ENCODE measurements at places on chromosomes 4 and X. TPM values are rescaled to one million over a fixed set of nuclear protein-coding genes. Genes with fewer than 3 reads are reported as not detected.
A peak's percentile ranks its signal among the peaks of the same experiment; 100 is the strongest.

The JAKMIP1 gene
- 1.5 TPM for total RNA-seq

The GLUD2 gene
- total RNA-seq: 0.99 TPM

The PDCL2 gene
- not detected for total RNA-seq

The FGFBP2 gene
- total RNA-seq: not detected

The DCAF12L2 gene
- total RNA-seq: 1.2 TPM

The RHOXF2B gene
- not detected for total RNA-seq

The ETDB gene
- not detected for total RNA-seq

The TGIF2LX gene
- total RNA-seq: not detected

The COL4A6 gene
- total RNA-seq: 16.7 TPM

The MAGEA4 gene
- 0.68 TPM for total RNA-seq

The ASB12 gene
- 0.29 TPM for total RNA-seq

The PNMA6E gene
- not detected for total RNA-seq

The SYNPO2 gene
- 1.1 TPM for total RNA-seq

The CXCL10 gene
- total RNA-seq: not detected

The CENPU gene
- 112 TPM for total RNA-seq

The PHOX2B gene
- total RNA-seq: not detected

GRCh38 chrX:67674741-67675140 lies 130.9 kb downstream of the AR start:
- no peak overlapping the region for H3K4me3 ChIP-seq
- no peak overlapping the region for H3K27ac ChIP-seq
- no peaks in the 10 kb centered on the region for H3K27me3 ChIP-seq
- H3K36me3 ChIP-seq: no peaks in the 10 kb centered on the region

DNA sequence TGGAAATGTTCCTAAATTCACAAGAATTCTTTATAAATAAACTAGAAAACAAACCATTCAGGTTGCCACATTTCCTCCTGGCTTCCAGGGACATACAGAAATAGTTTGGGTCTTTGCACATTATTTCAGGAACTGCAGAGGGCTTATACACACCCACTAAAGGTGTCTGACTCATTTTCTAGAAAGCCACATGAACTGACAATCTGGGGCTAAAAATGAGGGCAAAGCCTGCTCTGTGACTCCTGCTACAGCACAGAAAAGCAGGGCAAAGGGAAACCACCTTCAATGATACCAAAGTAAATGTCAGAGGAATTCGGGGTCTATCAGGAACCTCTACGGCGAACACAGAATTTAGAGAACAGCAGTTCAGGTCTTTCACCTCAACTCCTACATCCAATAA lies 112.2 kb upstream of the MAP3K15 start:
- H3K36me3 ChIP-seq: no peaks in the 10 kb centered on the region
- no peaks in the 10 kb centered on the region for H3K4me1 ChIP-seq
- no peak overlapping the region for H3K27ac ChIP-seq
- DNase-seq: no peak

GRCh38 chr4:106269711-106270110 lies 46.3 kb downstream of the TBCK start:
- no peaks in the 10 kb centered on the region for H3K4me1 ChIP-seq
- no peaks in the 10 kb centered on the region for H3K27me3 ChIP-seq
- peaks cover 5% of the 10 kb centered on the region for H3K36me3 ChIP-seq
- no peak overlapping the region for H3K4me3 ChIP-seq

DNA sequence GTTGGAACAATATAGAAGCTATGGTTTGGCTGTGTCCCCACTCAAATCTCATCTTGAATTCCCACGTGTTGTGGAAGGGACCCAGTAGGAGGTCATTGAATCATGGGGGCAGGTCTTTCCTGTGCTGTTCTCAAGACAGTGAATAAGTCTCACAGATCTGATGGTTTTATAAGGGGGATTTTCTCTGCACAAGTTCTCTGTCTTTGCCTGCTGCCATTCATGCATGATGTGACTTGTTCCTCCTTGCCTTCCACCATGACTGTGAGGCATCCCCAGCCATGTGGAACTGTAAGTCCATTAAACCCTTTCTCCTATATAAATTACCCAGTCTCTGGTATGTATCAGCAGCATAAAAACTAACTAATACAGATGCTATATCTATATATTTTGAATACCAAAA lies 135.2 kb upstream of the EDNRA start:
- H3K27ac ChIP-seq: no peak overlapping the region
- DNase-seq: no peak
- H3K4me1 ChIP-seq: no peaks in the 10 kb centered on the region
- H3K4me3 ChIP-seq: no peak overlapping the region

GRCh38 chr4:168488869-168489274 lies 8.0 kb upstream of the PALLD start:
- H3K27me3 ChIP-seq: no peaks in the 10 kb centered on the region
- H3K4me3 ChIP-seq: no peak overlapping the region
- H3K36me3 ChIP-seq: 0 out of 2 replicates have a peak, but pooled peaks cover 4% of the 10 kb centered on the region

DNA sequence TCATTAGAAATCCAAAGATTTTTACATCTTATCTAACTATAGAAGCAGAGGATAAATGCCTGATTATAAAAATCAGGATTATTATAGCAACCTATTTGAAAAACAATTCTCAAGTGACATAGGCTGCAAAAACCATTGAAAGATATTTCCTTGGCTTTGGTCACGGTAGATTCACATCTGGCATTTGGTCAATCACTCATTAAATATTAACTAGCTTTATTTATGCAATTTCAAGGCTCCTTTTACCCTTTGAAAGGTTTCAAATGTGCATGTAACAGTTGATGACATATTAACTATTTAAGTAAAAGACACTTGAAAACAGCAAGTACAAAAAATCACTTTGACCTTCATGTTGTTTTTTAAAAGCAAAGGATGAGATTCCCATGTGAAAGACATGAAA lies 98.1 kb downstream of the MMRN1 start:
- no peaks in the 10 kb centered on the region for H3K27me3 ChIP-seq
- peaks cover under 1% of the 10 kb centered on the region for H3K36me3 ChIP-seq
- no peak for DNase-seq
- no peaks in the 10 kb centered on the region for H3K4me1 ChIP-seq
- no peak overlapping the region for H3K27ac ChIP-seq
- H3K4me3 ChIP-seq: no peak overlapping the region

DNA sequence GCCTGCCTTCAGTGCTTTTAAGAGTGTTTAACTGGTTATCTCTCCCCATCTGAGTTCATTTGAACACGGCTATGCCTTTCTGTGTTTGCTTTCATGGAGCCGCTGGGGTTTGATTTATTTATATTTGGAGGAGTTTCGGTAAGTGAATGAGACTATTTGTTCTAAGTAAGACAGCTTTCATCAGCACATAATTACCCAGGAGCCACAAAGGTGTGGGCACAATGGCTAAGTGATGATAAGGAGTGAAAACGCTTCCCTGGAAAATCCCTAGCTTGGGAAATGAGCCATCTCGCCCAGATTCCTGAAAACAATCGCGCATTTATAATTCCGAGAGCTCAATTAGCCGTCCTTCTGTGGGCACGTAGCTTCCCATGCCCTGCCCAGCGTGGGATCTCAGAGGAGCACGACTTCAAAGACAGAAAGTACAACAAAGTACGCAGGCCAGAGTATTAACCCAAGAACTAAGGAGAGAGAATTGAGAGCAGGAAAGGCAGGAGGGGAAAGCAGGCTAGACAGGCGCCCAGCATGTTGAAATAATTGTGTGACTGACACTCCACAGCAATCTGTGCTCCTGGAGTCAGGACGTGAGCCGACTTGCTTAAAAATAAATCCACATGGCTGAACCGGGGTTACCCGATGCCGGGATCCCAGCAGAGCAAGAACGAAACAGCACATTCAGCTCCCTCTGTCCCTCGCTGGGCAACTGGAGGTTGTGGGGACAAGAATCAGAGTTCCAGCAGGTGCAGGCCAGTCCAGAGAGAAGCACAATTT lies 99.0 kb downstream of the DHRSX start:
- no peak overlapping the region for H3K27ac ChIP-seq
- H3K4me3 ChIP-seq: no peak overlapping the region

DNA sequence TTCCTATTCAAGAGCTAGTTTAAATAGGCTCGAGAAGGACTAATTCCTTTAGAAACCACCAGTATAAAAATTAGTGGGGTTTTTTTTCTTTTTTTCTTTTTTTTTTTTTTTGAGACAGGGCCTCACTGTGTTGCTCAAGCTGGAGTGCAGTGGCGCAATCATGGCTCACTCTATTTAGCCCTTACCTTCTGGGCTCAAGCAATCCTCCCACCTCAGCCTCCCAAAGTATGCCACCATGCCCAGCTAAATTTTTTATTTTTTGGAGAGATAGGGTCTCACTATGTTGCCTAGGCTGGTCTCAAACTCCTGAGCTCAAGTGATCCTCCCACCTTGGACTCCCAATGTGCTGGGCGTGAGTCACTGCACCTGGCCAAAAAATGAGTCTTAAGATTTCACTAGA lies 52.8 kb downstream of the APOO start:
- H3K4me3 ChIP-seq: no peak overlapping the region
- no peaks in the 10 kb centered on the region for H3K4me1 ChIP-seq
- no peaks in the 10 kb centered on the region for H3K27me3 ChIP-seq
- DNase-seq: no peak
- no peak overlapping the region for H3K27ac ChIP-seq
- H3K36me3 ChIP-seq: peaks cover 37% of the 10 kb centered on the region

- DNase-seq: no peak
- H3K4me1 ChIP-seq: no peaks in the 10 kb centered on the region
- H3K36me3 ChIP-seq: no peaks in the 10 kb centered on the region
- H3K27me3 ChIP-seq: no peaks in the 10 kb centered on the region
- H3K27ac ChIP-seq: no peak overlapping the region
Observed at GRCh38 chrX:132093239-132093860, 34.5 kb downstream of the FRMD7 start.

DNA sequence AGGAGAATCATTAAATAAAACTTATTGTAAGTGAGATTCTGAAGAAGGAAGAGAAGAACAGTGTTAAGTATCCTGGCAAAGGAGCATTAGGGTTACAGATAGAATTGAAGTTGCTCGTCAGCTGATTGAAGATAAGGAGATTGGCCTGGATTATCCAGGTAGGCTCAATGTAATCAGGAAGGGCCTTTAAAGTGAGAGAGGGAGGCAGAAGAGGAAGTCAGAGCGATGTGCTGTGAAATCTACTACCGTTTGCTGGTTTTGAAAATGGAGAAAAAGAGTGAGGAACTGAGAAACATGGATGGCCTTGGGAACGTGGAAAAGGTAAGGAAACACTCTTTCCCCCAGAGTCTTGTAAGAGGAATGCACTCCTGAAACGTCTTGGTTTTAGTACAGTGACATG lies 245.7 kb downstream of the ANTXR2 start:
- H3K27ac ChIP-seq: no peak overlapping the region
- no peaks in the 10 kb centered on the region for H3K4me1 ChIP-seq
- no peaks in the 10 kb centered on the region for H3K27me3 ChIP-seq
- no peak overlapping the region for H3K4me3 ChIP-seq
- DNase-seq: no peak
- H3K36me3 ChIP-seq: no peaks in the 10 kb centered on the region

GRCh38 chr4:100882661-100883060 lies 364.8 kb upstream of the EMCN start:
- no peak overlapping the region for H3K27ac ChIP-seq
- no peak overlapping the region for H3K4me3 ChIP-seq
- no peaks in the 10 kb centered on the region for H3K27me3 ChIP-seq
- H3K4me1 ChIP-seq: no peaks in the 10 kb centered on the region

- H3K36me3 ChIP-seq: no peaks in the 10 kb centered on the region
- no peak overlapping the region for H3K4me3 ChIP-seq
- H3K4me1 ChIP-seq: peaks cover 3% of the 10 kb centered on the region
- no peak overlapping the region for H3K27ac ChIP-seq
Observed at GRCh38 chr4:16617435-16617834, 281.0 kb downstream of the LDB2 start.

DNA sequence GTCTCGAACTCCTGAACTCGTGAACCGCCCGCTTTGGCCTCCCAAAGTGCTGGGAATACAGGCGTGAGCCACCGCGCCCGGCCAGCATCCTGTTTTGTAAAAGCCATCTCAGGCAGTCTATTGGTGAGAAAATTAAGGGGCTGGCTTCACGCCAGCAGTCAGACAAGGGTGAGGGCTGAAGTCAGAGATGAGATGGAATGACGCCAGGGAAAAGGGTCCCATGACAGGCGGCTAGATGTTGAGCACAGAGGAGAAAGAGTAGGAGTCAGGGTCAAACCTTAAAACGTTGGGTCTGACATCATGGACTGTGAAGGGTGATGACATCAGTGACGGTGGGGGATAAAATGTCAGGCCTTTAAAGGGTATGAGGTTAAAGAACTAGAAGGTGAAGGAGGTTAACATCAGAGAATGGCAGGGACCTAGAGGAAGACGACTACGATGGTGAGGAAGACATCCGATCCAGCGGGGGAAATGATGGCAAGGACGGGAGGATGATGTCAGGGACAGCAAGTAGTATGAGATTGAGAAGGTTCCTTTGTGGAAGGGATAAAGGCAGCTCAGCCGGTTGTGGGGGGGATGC lies 504 bp upstream of the RBM3 start:
- DNase-seq: no peak
- no peak overlapping the region for H3K27ac ChIP-seq
- peak overlapping the region; percentile 96 for H3K4me3 ChIP-seq
- 0 out of 2 replicates have a peak, but pooled peaks cover 2% of the 10 kb centered on the region for H3K4me1 ChIP-seq
- peaks cover 38% of the 10 kb centered on the region for H3K36me3 ChIP-seq

DNA sequence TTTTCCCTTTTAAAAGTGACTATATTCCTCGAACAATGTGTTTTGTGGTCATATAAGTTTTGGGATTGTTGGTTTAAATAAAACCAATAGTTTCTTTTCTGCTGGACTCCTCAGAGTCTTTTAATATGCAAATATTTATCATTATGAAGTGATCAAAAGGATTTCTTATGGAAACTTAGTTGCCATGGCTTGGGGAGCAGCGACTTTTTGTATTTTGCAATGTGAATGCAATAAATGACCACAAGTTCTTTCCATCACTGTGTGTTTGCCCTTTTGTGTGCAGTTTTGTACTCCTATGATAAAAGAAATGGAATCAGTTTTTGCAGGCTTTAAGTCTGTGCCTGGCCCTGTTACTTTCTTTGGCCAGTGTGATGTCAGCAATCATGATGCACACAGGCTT lies 68.5 kb upstream of the NUDT6 start:
- peaks cover 41% of the 10 kb centered on the region for H3K36me3 ChIP-seq
- DNase-seq: no peak
- H3K4me3 ChIP-seq: no peak overlapping the region
- H3K4me1 ChIP-seq: no peaks in the 10 kb centered on the region
- no peak overlapping the region for H3K27ac ChIP-seq
- no peaks in the 10 kb centered on the region for H3K27me3 ChIP-seq

DNA sequence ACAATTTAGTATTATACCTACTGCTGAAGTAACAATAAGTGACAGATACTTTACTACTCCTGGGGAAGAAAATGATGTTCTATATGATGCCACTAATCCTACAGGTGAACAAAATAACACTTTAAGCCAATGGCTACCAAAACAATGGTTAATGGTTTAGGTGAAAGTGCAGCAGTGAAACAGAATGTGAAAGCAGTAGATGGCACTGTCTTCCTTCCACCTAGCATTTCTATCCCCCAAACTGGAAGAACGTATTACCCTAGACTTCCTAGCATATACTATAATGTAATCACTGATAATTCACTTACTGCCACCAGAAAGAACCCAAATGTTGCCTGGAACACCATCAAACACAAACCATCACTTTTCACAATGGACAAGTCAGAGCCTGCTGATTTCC lies 18.9 kb upstream of the CABS1 start:
- no peaks in the 10 kb centered on the region for H3K27me3 ChIP-seq
- no peak overlapping the region for H3K4me3 ChIP-seq
- H3K36me3 ChIP-seq: no peaks in the 10 kb centered on the region
- DNase-seq: no peak
- no peaks in the 10 kb centered on the region for H3K4me1 ChIP-seq

GRCh38 chrX:155112171-155112570 lies 40.9 kb downstream of the BRCC3 start:
- no peak overlapping the region for H3K4me3 ChIP-seq
- H3K36me3 ChIP-seq: peaks cover 28% of the 10 kb centered on the region
- DNase-seq: no peak
- H3K27ac ChIP-seq: no peak overlapping the region

GRCh38 chrX:3697701-3698279 lies 15.7 kb downstream of the PRKX start:
- no peak for DNase-seq
- no peak overlapping the region for H3K27ac ChIP-seq
- H3K4me1 ChIP-seq: peaks cover 13% of the 10 kb centered on the region
- no peaks in the 10 kb centered on the region for H3K27me3 ChIP-seq
